Activated CD4-positive, alpha-beta T cell treated with anti-CD3 and anti-CD28 coated beads for 4 hours (primary cell): ENCODE measurements at places on chromosomes 2 and 18.

DNA sequence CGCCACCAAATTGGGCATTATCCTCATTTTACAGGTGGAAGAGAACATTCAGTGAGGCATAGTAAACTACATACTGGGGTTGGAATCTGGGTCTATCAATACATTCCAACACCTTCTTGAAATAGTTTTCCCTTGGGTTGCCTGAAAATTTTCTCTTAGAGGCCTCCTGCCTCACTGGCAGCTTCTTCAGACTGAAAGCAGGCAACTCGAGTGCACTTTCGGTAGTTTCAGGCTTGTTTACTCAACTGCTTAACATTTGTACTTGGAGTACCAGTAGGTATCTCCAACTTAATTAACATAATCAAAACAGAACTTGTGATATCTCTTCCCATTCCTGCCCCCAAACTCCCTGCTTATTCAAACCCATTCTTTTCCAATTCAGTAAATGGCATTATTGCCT, 36.2 kb upstream of the C2orf74 start:
- DNase-seq: no peak

GRCh38 chr2:12251749-12252148, 465.0 kb upstream of the TRIB2 start:
- no peak for DNase-seq

DNA sequence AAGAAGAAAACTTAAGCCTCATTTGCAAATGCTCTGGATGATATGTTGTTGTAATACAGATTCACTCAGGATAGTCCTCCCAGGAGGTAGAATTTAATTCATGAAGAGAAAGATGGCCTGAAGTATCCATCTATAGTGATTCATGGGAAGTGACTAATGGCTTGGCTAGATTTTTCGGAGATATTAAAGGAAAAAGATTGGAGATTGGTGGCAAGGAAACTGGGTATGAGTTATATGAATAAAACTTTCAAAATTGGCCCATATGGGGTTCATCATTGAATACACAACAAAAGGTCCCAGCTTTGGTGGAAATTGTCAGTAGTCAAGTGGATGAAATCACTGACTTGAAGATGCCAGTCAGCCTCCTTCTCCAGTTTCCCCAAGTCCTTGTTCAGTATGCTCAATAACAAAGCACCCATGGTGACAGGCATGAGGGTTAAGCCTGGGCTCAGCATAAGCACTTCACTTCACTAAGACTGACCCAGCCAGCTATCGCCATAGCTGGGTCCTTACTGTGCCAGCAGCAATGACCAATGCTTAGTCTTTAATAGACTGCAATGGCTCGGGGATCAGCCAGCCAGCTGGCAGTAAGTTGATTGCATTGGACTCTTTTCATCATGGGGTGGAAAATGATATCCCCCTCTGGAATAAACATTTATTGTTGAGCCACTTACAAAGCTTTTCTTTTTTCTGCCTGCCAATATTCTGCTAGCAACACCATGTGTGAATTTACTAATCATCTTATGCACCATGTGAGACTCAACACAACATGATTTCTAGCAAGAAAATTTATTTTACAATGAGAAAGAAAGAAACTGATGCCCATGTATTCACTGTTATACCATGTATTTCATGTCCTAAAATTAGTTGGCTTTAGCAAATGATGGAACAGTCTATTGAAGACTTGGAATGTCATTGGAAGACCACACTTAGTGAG, 176.6 kb upstream of the TACR1 start:
- DNase-seq: no peak

- DNase-seq: no peak
Measured at GRCh38 chr18:34038086-34038485, 186.6 kb downstream of the NOL4 start.
